ENCODE measurements at places on chromosomes 16 and 17.

GRCh38 chr17:29686993-29687590 is 64.4 kb upstream of the CORO6 start:
- DNase-seq: no peak

GRCh38 chr16:86427433-86427851 is 82.9 kb upstream of the FOXF1 start:
- DNase-seq: no peak

GRCh38 chr16:72094266-72094610 is 591 bp downstream of the DHX38 start:
- no peak for DNase-seq

- no peak for DNase-seq
These were observed 2.3 kb upstream of the SAMD14 start for GRCh38 chr17:50132104-50132794.
